ENCODE measurements at places on chromosomes 13 and 19.

DNA sequence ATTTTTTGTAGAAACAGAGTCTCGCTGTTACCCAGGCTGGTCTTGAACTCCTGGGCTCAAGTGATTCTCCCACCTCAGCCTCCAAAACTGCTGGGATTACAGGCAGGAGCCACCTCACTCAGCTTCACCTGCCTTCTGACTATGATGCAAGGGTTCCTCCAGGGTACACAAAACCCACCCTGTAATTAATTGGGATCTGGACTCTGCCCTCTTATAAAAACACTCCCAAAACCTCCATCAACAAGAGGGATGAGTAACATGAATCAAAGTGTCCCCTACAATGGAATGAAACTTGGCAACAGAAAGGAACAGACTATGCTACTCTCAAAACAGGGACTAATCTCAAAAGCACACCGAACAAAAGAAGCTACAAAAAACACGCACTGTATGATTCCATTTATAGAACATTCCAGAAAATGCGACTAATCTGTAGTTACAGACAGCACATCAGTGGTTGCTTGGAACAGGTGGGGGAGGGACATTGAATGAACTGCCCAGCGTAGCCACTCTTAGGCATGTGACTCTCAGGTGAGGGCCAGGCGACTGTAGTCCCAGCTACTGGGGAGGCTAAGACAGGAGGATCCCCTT lies 3.2 kb upstream of the PRR36 start:
- no peak for DNase-seq

DNA sequence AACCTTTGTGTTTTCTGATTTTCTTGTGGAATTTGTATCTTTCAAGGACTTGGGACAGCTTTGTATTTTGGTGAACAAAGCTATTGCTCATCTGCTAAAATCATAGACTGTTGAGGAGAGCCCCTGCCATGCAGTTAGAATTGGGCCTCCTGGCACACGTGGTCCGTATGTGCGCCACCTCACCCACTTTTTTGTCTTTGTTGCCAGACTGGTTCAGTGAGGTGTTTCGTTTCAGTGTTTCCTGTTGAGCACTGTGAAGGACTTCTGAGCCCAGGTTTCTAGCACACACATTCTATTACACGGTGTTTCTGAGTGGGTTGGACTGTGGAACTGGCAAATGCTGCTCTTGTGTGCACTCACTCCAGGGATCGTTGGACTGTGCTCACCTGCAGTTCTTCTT lies 37.6 kb upstream of the RNF113B start:
- DNase-seq, result no peak

DNA sequence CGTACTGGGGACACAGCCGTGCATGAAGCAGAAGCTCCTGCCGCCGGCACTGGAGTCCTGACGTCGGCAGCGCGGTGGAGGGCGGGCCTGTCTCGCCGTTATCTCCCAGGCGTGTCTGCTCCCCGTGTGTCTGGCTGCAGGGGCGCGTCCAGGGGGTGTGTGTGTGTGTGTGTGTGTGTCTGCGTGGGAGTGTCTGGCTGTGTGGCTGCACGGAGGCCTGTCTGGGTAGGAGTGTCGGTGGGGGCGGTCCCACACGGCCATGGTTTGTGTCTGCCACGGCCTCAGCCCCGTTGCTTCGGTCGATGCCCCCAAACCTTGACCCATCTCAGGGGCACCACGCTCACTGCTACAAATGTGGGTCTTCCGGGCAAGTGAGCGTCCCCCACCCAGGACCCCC lies 18.3 kb downstream of the ARID3A start:
- DNase-seq, result no peak

GRCh38 chr19:28118235-28118634 lies 1094.7 kb downstream of the UQCRFS1 start:
- no peak for DNase-seq

DNA sequence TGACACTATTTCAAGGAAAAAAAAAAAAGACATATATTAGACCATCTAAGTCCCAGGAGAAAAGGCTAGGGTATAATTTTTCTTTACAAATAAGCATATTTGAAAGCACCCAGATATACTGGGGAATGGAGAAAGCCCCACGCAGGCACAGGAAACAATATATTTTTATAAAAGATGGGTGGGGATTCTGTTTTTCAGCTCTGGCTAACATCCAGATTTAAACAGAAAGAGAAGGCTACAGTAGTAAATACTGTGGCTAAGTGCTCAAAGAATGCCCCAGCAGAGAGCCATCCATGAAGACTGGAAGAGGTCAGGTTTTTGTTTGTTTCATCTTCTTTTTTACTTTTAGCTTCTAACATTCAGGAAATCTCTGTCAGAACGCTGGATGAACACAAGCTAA lies 16.0 kb downstream of the ZNF44 start:
- DNase-seq, result no peak

- DNase-seq, result no peak
Measured at GRCh38 chr19:5246554-5247155, 94.0 kb downstream of the PTPRS start.

DNA sequence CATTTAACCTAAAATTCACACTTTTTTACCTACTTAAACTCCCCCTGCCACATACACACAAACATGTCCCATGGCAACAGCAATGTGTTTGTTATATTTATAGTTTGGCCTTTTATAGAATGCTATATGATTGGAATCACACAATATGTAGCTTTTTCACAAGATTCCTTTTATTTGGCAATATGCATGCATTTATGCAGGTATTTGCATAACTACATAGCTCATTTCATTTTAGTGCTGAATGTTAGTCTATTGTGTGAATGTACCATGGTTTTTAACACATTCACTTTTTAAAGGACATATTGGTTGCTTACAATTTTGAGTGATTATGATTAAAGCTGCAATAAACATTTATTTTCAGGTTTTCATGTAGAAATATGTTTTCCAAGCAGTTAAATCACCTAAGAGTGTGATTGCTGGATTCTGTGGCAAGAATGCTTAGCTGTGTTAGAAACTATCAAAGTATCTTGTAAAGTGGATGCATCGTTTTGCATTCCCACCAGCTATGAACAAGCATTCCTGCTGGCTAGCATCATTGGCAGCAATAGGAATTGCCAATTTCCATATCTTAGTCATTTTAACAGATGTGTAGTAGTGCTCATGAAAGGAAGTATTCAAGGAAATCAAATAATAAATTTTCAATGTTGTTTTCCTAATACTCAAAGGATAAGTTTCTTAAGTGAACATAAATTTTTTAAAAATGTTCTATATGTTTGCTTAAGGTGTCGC lies 557.0 kb downstream of the SLITRK1 start:
- no peak for DNase-seq

GRCh38 chr13:112131081-112131712 lies 64.2 kb downstream of the SOX1 start:
- no peak for DNase-seq

DNA sequence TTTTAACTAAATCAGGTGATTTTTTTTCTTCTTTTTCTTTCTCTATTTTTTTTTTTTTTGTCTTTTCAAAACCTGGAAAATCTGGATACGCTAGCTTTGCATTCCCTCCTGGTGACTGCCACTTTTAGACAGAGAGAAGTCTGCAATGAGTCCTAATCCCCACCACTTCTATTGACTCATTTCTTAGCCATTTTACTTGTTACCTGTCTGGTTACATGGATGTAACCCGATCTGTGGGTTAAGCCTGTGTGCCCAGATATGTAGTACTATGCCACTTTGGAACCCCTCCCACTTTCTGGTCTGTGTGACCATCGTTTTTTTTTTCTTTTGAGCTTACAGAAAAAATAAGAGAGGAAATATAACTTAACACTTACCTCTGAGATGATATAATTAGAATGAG lies 817.8 kb upstream of the PCDH9 start:
- no peak for DNase-seq

DNA sequence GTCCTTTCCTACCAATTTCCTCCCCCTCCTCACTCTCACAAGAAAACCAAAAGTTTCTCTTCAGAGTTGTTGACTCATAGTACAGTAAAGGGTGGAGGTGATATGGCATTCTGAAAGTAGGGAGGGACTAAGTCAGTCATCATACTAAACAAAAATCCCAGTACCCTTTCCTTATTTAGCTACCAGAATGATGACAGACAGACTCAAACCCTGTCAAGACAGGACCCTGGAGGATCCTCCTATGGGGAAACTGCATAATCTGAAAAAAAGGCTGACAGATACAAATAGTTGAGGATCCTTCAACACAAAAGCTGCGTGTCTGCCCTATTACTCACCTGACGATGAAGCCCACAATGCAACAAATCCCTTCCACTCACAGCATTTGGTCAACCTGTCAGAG lies 55.5 kb downstream of the CYSLTR2 start:
- DNase-seq, result no peak

DNA sequence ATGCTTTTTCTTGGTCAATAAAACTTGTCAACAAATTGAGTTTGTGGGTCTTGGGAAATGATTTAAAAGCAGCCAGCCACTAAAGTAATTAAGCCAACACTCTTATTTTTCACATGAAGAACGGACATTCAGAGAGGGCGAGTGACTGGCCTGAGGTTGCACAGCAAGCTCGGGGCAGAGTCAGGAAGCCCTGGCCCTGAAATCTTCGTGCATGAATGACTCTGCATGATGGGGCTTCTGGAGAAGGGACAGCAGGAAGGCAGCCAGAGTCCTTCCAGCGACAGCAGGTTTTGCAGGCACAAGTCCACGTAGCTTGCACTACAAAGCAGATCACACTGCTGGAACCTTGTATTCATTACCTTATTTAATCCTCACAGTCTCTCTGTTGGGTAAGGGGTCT lies 232.5 kb downstream of the ZNF536 start:
- DNase-seq, result no peak

DNA sequence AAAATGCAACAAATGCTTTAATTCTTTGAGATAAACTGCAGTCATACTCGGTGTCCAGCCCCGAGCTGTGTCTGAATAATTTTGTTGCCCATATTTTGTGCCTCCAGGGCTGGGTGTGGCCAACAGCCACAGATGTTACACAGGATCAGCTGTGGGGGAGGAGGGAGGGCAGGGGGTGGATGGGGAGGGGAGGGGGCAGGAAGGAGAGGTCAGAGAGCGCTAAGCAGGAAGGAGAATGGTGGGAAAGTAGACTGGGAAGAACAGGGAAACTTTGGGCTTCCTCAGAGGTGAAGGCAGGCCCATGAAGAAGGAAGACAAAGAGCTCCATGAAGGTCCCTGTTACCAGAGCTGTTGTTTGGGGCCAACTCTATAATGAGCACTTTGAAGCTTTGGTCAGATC lies 295.8 kb downstream of the COG6 start:
- DNase-seq, result no peak

DNA sequence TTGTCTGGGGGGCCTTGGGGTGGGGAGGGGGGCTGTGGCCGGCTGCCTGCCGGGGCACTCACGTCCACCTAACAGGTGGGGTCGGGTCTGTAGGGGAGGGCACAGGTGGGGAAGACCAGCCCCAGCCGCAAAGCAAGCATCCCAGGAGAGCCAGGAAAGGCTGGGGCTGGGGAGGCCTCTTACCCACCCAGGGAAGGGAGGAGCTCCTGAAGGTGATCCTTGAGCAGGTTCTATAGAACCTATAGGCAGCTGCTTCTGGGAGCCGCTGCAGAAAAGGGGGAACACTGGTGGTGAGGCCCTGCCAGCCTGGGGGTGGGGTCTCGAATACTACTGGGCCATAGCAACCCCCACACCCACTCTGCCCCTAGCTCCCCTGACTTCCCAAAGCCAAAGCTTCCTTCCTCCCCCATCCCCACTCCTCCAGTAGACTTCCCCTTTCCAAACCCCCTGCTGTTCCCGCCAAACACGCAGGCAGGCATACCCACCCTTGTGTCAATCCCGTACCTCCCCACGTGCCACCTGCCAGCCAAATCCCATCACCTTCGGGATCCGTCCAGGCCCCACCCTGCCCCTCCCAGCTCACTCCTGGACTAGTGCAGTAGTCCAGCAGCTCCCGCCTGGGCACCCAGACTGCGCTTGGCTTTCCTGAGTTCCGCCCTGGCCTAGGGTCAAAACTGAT lies 5.6 kb downstream of the KLF16 start:
- DNase-seq, result no peak

GRCh38 chr19:31339411-31339810 lies 9.8 kb downstream of the TSHZ3 start:
- no peak for DNase-seq

DNA sequence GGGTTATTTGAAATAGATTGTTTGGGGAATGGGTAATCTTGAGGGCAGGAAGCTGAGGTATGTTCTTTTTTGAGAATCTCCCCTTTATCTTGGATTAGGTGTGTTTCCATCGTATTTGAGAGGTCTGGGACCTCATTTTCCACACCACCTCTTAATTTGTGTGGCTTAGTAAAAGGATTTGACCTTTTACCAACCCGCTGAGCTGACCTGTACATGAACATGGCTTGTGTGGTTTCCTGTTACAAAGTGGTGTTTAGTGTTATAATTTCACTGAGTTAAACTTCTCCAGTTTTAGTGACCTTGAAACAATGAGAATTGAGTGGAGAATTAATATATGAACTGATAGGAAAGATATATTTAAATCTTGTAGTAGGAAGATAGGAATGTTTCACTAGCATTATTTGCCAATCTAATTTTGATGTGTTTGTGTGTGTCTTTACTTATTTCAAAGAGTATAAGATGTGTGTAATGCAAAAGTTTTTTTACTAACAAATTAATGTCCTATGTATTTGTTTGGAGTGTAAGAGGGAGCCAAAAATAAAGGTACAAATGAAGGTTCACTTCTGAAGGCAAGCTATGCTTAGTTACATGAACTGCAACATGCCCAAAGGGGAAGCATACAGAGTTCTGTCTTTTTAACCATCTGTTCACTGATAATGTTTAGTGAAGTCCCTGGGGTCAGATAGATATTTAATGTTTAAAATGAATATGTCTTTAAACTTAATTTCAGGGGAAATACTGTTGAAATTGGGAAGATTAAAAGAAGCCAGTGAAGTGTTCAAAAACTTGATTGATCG lies 17.1 kb downstream of the NAA16 start:
- no peak for DNase-seq

Measured in activated T-cell treated with anti-CD3 and anti-CD28 coated beads for 4 hours (primary cell).